ENCODE measurements at places on chromosomes 1 and 21. TPM values are rescaled to one million over a fixed set of nuclear protein-coding genes. Genes with fewer than 3 reads are reported as not detected.

CLCA4 gene
- 2.6 TPM for total RNA-seq

MIXL1 gene
- total RNA-seq, result not detected

KISS1 gene
- total RNA-seq, result not detected

FCN3 gene
- total RNA-seq, result 5.1 TPM

ALX3 gene
- not detected for total RNA-seq

PTCH2 gene
- total RNA-seq, result 1.6 TPM

FCER1G gene
- 33.4 TPM for total RNA-seq

DIPK1A gene
- total RNA-seq, result 32.5 TPM

DNAJC28 gene
- 1.9 TPM for total RNA-seq

BTBD8 gene
- 6.7 TPM for total RNA-seq

LCE1F gene
- total RNA-seq, result not detected

CDC20 gene
- 0.54 TPM for total RNA-seq

EFNA3 gene
- 0.77 TPM for total RNA-seq

STIL gene
- 0.89 TPM for total RNA-seq

KCNJ6 gene
- 0.40 TPM for total RNA-seq

FALEC gene
- total RNA-seq, result not detected

LCE2C gene
- total RNA-seq, result not detected

SUSD4 gene
- 2.6 TPM for total RNA-seq

PTGER3 gene
- total RNA-seq, result 5.8 TPM

All from gastroesophageal sphincter (tissue), 4 donors.